ENCODE measurements at places on chromosomes 7 and 10.

DNA sequence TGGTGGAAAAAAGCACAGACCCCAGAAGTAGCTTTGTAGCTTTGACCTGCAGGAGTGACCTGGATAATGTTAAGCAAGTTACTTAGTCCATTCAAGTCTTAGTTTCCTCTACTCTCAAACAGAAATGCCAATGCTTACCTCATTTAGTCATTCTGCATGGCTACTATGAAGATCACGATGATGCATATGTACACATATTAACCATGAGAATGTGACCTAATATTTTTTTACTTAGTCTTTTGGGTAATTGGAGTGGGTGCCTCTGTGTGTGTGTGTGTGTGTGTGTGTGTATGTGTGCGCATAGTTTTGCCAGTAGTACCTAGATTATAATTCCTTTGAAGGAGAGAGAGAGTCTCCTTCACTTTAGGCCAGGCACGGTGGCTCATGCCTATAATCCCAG, 95.8 kb downstream of the NRP1 start:
- DNase-seq, result no peak

DNA sequence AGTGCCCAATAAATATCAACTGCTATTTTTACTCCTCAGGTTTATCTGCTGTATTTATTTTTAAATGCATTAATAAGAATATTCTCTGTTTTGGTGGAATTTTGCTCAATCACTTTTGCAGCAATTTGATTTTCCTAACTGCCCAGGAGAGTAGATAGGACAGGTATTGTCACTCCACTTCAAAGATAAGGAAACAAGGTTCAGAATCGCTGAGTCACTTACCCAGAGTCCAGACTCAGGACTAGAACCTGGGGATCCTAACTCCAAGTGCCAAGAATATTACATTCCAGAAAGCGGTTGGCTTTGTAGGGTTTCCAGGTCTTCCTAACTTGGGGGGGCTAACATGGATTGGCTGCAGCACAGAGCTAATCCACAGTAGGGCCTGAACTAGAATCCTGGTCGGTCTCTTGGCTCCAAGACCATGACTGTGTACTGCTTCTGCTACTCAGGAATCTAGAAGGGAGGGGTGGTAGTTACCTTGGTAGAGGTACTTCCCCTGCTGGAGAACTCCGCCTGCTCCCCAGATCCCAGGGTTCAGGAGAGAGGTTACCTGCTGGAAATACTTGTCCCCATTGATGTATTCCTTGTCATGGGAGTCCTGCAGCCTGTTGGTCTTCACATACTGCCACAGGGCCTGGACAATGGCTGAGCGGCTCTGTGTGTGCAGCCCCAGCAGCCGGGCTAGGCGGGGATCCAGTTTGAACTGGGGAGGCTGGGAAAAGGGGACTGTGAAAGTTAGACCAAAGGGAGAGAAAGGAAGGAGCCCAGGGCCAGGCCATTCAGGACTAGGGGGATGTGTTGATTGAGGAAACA, 7.3 kb downstream of the SMARCD3 start:
- no peak for DNase-seq

DNA sequence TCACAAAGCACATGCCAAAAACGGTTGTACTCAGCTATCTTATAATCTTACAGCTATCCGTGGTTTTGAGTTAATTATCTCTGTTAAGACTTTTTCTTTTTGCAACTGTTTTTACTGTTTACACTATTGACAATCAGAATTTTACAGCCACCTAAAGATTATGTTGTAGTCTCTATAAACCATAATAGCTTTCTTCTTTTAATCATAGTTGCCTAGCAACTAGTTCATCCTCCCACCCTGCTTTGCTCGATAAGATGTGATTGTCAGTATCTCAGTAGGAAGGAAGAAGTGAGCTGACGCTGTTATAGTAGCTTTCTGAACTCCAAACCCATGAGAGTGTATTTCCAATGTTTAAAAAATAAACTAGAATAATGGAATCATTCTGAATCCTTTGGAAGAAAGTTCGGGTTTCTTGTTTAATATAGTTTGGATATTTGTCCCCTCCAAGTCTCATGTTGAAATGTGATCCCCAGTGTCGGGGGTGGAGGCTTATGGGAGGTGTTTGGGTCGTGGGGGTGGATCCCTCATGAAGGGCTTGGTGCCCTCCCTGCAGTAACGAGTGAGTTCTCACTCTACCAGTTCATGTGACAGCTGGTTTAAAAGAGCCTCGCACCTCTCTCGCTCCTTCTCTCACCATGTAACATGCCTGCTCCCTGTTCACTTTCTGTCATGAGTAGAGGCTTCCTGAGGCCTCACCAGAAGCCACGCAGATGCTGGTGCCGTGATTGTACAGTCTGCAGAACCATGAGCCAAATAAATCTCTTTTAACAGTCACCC, 68.1 kb downstream of the SVOPL start:
- no peak for DNase-seq

- no peak for DNase-seq
Observed at GRCh38 chr7:32091608-32092210, 21.5 kb upstream of the PDE1C start.

Measured in Calu3 (cell line).